ENCODE measurements at places on chromosomes 11 and 22.

DNA sequence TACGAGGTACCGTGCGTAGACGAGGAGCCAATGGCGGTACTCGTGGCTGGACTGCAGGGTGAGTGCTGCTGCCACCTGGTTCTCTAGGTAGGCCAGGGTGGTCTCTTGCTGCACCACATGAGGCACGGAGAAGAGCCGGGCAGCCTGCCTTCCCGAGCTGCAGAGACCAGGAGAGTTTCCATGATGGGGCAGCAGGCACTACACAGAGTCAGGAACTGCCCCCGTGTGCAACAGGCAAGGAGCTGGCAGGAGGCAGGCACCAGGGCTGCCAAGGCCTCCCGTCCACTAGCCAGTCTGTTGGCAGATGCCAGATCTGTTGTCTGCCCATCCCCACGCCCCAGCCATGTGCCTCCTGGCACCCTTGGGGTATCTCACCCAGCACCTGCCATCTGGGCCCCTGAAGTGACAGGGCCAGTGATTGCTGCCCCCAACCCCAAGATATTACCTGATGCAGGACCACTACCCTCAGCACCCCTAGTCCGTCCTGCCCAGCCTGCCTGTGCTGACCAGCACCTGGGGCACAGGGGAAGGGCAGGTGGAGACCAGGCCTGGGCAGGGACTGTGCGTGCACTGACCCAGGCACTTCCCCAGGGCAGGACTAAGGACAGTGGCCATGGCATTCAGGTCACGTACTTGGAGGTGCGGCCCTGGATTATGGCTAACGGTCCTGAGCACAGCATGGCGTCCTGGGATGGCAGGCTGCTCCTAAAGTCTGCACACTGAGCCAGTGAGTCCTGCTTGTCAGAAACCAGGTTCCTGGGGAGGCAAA, 62.0 kb upstream of the CLTCL1 start:
- DNase-seq: no peak

GRCh38 chr22:33650244-33650643, 270.0 kb downstream of the LARGE1 start:
- no peak for DNase-seq

- no peak for DNase-seq
Measured at GRCh38 chr11:73072935-73073481, 69.1 kb downstream of the FCHSD2 start.

GRCh38 chr11:110805756-110806155, 93.5 kb upstream of the ARHGAP20 start:
- no peak for DNase-seq

- DNase-seq: no peak
Measured at GRCh38 chr11:121298774-121299173, 6.2 kb downstream of the SC5D start.

DNA sequence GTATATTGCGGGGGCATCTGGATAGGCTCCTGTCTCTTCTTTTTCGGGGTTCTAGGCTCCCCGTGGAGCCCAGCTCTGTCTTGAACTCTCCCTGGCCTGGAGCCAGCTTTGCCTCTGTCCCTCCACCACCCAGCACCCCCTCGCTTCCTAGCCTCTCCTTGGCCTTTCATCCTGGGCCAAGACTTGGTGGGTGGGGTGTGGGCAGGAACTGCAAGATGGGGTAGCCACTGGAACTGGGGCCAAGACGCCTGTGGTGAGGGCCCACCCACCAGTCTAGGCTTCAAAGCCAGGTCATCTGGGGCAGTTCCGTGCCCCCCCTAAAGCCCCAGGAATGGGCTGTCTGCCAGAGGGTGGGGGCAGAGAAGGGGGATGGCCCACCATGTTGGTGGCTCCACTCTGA, 1.7 kb upstream of the CRYBB1 start:
- DNase-seq: no peak

DNA sequence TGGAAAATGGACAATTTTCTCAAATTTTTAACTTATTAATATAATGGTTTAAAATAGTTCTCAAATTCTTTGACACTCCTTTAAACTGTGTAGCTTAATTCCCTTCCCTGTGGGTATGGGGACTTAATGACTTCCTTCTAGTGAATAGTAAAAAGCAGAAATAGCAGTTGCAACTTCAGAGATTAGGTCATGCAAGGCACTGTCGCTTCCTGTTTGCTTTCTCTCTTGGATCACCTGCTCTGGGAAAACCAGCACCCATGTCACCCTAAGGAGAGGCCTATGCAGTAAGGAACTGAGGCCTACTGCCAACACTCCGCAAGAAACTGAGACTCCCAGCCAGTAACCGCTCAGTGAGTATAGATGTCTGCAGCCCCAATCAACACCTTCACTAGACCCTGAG, 5.5 kb upstream of the PANX3 start:
- no peak for DNase-seq

DNA sequence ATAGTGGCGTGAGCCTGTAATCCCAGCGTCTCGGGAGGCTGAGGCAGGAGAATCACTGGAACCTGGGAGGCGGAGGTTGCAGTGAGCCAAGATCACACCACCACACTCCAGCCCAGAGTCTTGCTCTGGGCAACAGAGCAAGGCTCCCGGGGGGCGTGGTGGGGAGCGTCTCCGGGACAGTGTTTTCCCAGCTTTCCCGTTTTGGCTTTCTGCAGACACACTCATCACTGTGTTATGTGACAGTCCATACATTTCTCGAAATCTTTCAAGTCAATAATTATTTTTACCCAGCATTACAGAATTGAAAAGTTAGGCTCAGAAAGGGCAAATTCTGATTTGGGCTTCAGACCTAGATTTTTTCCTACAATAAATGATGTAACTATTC, 31.7 kb downstream of the NEAT1 start:
- DNase-seq: no peak

GRCh38 chr11:85525686-85526085, 101.5 kb downstream of the DLG2 start:
- DNase-seq: no peak

DNA sequence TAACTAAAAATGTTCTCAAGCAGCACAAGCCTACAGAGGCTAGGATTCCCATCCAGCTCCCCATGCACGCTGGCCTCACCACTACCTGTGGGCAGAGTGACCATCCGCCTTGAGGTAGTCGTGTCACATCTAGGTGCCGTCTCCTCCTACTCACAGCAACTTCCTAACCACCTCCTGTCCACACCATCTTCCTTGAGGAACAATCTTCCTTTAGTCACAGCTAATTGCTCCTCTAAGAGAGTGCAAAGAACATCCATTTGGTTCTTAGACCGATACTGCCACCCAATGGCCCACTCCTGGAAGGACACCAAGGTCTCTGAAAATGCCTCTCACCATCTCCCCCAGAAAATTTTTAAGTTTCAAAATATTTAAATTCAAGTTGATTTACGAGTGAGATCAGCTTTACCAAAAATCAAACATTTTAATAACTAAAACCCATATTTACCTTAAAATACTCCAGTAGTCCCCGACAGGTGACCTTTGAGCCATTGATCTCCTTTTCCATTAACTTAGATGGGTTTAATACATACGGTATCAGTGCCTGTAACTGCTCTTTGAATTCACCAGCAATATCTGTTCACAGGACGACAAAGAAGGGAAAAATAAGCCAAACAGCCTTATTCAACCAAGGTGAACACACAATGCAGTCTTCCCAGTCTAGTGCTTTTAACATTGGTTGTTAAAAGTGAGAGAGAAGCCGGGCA, 21.7 kb upstream of the PLAAT3 start:
- DNase-seq: peak; percentile 69

- no peak for DNase-seq
Measured at GRCh38 chr22:18974477-18975180, 38.5 kb upstream of the PRODH start.

DNA sequence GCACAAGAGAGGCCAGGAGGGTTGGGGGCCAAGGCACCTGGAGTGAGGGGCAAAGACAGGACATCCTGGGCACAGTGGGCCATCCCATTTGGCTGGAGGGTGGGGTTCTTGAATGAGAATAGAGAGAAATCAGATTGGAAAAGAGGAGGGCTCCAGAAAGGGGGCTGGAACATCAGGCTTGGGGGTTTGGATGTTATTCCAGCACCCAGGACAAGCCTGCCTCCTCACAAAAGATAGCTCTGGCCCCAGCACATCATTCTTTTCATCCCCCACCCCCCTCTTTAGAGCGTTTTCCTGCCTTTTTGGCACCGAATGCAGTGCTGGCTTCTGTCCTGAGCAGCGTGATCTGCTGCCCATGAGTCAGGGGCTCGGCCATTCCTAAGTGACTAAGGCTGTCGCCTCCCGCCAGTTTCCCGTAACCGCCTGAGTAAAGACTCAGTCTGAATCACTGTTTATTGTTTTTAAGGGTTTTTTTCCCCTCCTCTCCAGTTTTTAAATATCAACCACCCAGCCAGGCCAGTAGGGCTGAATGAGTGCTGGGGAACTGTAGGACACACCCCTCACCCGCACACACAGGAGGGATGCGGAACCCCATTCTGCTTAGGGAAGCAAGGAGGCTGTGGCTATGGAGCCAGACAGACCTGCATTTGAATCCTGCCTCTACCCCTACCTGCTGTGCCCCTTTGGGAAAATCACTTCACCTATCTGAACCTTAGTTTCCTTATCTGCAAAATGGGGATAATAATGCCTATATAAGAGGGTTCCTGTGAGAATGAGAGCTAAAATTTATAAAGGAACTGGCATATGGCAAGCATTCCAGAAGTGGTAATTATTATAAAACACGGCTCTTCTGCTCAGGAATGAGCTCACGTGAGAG, 32.4 kb upstream of the NAV2 start:
- peak; percentile 53 for DNase-seq

- no peak for DNase-seq
Measured at GRCh38 chr11:21912285-21912684, 280.6 kb upstream of the ANO5 start.

DNA sequence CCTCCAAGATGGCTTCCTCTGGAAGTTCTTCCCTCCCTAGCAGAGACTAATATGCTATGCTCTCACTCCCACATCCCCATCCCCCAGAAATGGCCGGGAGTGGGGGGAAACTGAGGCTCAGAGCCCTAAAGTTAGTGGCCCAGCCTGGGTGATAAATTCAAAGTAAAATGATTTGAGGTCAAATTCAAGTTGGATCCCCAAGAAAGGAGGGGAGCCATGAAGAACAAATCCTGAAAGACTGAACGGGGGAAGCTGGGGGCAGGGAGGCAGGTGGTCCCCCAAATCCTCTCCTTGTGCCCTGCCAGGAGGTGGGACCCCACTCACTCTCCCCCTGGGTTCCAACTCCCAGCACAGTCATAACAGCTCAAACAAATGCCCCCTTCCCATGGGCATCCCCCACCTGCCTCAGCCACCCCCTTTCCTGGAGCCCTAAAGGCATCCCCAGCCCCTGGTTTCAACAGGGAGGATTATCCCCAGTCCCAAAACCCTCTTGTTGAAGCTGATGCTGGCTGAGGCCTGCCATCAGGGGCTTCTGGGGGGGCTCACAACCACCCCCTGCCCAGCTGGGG, 1.1 kb downstream of the CBX6 start:
- no peak for DNase-seq

GRCh38 chr22:30390974-30391691, 3.9 kb upstream of the RNF215 start:
- DNase-seq: no peak

GRCh38 chr11:126336671-126337101, 18.8 kb upstream of the ST3GAL4 start:
- no peak for DNase-seq

DNA sequence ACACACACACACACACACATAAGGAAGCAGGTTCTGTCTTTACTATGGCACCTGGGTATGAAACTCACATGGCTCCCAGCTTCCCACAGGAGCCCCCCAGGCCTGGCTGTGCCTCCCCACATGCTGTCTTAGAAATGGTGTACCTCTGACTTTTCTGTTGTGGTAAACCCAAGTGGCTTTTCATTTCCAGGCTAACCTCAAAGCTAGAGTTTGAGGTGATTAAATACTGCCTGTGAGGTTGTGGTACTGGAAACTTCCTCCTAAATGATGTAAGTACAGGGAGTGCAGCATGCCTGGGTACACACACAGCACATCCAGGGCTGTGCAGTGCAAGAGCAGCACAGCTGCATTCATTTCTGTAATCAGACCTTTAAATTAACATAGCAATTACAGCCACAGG, 34.4 kb downstream of the ME3 start:
- DNase-seq: no peak

DNA sequence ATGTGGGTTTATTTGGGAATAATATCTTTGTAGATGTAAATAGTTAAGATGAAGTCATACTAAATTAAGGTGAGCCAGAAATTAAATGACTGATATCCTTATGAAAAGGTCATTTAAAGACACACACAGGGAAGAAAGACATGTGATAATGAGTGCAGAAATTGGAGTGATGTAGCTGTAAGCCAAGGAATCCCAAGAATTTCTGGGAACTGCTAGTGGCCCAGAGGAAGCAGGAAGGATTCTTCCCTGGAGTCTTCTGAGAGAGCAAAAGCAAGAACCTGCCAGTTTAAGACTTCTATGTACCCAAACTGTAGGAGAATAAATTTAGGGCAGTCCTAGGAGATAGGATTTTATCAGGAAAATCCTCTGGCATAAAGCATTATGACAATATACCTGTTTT, 66.9 kb downstream of the LRRC4C start:
- no peak for DNase-seq

DNA sequence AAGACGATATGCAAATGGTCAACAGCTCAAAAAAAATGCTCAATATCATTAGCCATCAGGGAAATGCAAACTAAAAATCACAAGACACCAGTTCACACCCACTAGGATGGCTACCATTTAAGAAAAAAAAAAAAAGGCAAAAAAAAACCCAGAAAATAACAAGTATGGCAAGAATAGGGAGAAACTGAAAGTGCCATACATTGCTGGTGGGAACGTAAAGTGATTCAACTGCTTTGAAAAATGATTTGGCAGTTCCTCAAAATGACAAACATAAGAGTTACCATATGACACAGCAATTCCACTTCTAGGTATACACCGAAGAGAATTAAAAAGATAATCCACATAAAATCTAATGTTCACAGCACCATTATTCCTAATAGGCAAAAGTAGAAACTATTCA, 47.5 kb downstream of the PICALM start:
- no peak for DNase-seq

- DNase-seq: no peak
Measured at GRCh38 chr22:26295563-26296126, 126.4 kb downstream of the SEZ6L start.

DNA sequence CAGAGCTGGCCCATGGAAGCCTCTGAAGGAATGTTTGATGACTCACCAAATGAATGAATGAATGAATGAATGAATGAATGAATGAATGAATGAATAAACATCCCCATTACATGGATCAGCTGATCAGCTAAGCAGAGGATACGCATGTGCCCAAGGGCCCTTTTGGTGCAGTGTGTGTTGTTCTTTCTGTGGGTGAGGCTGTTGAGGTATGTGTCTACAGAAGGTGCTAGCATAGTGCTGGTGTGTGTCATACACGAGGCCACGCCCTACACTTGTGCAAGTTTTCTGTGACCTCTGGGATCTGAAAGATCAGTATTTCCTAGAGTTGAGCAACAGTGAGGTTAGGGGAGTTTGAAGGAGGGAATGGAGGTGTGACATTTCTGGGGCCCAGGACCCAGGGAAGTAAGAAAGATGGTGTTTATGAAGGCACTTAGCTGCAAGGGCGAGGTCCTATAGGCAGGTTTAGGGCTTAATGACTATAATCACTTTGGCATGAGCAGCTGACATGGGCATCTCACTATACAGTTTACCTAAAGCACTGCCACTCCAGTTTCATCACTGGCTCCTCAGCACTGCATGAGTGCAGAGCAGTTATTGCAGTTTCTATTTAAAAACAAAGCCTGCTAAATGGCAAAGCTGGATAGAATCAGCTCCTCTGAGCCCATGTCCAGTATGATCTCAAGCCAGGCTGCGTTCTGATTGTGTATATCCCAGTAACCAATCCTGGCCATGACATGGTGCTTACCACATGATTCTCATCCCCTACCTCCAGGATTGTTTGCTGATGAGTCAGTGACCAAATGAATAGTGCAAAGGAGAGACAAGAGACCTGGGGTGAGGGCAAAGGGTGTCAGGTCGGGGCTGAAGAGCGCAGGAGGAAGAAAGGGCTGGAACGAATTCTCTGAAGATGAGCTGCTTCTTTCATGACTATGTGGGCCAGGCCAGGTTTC, 36.4 kb upstream of the E2F8 start:
- no peak for DNase-seq

All from tibial nerve (tissue), 4 donors.